Renal pelvis (tissue), 12 donors: ENCODE measurements at places on chromosomes 4 and X.

DNA sequence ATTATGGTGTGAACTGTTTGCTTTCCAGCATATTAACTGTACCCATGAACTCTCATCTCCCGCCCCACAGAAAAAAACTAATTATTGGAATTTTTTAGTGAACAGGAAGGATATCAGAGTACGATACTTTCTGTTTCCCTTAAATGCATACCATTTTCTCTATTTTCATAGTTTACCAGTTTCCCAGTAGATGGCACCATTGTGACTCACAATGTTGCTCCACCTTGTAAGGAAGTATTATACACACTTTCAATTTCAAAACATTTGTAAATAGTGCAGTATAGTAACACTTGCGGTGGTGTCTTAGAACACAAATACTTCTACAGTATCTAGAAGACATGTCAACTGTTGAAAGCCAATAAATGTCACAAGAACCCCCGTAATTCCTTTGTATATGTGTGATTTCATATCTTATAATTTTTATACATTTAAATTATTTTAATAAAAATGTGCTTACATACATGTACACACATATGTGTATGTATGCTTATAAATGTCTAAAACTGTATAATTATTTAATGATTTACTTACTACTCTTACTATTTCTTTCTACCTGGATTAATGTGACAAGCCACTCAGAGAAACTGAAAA lies 167.3 kb downstream of the SLIT2 start:
- peak; percentile 39 for DNase-seq

- no peak for DNase-seq
Observed at GRCh38 chr4:187274153-187274552, 550.5 kb upstream of the FAT1 start.

GRCh38 chr4:91171217-91171616 lies 1044.0 kb downstream of the CCSER1 start:
- DNase-seq: peak; percentile 15

GRCh38 chr4:98950925-98951324 lies 22.0 kb upstream of the EIF4E start:
- DNase-seq: no peak

DNA sequence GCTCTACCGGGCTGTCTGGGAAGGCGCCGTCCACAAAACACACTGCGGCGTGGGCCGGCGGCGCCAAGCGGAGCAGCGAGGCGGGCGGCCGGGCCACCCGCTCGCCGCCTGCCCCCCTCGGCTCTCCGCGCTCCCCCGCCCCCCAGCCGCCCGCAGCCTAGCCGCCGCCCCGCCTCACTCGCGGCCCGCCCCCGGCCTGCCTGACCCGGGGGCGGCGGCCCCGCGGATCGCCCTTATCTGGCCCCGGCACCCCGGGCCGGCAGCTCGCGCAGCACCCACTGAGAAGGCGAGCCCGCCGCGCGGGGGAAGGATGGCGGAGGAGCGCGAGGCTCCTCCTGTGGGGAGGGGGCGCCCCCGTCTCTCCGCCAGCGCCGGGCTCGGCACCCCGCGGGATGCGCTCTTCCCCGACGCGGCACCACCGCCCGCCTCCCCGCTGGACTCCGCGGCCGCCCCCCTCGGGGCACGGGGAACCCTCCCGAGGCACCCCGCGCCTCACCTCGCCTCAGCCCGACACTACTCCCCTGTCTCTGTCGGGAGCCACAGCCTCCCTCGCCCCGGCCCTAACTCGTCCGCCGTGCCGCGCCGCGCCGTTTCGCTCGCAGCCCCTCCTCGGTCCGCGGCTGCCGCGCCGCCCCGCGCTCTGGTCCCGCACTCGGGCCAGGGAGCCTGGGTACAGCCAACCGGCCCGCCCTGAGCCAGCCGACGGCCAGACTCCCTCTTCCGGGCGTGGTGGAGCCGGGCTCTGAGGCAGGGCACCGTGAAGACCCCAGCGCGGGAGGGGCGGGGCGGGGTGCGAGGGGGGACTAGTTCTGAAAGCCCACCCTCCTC lies 566 bp downstream of the ATP11C start:
- peak; percentile 7 for DNase-seq

- DNase-seq: peak; percentile 58
Observed at GRCh38 chrX:69387567-69388487, 116.3 kb upstream of the NALF2 start.

DNA sequence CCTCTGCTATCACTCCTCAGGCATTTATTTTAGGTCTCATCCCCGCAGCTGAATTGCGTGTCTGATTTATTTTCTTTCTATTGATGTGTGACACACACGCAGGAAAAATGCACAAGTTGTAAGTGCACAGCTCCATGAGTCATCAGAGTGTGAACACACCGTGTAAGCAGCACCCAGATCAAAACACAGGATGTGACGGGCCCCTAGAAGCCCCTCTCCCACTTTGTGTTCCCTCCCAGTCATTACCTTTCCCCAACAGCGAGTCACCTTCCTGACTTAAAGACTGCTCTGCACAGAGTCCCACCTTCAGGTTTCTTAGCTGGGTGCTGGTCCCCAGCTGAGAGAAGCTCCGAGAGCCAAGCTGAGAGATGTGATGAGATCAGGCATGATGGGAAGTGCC lies 436.7 kb downstream of the MID1IP1 start:
- no peak for DNase-seq

DNA sequence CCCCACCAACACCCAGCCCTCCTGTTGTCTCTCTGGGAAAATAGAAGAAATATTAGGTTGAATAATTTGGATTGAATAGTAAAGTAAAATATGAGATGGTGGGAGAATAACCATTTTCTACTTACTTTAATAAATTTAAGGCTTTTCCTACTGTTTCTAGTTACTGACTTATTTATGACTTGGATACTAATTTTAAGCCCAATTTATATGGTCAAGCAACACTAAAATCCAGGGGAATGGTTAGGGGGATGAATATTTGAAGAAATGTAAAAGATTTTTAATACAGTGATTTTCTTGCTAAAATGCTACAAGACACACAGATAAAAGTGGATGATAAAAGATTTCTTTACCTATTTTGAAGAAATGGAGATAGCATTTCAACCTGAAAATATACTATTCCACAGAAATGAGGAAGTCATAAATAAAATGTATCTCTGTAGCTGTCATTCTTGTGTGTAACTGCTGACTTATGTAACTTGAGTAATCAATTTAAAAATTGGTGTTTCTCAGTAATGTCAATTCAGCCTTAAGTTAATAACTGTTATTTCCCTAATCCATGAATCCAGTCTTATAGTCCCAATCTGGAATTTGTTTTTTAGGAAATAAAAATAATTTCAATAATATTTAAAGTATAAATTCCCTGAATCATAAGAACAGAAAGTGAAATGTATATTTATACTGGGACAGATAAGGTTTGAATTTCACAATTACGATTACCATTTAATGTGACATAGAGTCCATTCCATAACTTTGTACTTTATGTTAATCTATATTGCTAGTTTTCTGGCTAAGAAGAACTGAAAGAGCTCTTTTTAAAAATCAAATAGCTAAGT lies 24.3 kb upstream of the IL2 start:
- no peak for DNase-seq

DNA sequence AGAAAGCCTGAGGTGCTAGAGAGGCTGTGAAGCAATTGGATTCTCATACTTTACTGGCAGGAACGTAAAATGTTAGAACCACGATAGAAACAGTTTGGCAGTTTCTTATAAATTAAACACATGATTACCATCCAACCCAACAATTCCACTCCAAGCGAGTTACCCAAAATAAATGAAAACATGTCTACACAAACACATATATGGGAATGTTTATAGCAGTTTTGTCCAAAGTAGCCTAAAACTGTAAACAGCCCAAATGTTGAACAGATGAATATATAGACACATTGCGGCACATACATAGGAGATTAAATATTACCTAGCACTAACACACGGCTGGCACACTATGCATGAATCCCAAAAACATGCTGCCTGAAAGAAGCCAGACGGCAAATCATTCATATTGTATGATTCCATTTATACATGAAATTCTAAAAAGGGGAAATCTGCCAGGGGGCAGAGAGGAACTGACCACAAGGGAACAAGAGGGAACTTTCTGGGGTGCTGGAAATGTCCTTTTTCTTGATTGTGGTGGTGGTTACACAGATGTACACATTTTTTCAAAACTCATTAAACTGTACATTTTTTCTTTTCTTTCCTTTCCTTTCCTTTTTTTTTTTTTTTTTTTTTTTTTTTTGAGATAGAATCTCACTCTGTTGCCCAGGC lies 50.4 kb upstream of the SLC25A4 start:
- no peak for DNase-seq

- peak; percentile 11 for DNase-seq
Observed at GRCh38 chr4:35105486-35105885, 1138.8 kb downstream of the ARAP2 start.

DNA sequence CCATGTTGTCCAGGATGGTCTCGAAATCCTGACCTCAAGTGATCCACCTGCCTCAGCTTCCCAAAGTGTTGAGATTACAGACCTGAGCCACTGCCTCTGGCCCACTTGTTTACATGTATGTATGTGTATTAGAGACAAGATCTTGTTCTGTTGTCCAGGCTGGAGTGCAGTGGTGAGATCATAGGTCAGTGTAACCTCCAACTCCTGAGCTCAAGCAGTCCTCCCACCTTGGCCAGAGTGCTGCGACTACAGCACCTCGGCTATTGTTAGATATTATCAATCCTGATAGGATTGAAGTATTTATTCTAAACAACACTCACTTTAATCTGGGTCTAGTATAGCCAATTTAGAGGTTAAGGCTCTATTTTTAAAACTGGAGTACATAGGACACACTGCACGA lies 36.0 kb downstream of the PAGE1 start:
- no peak for DNase-seq

DNA sequence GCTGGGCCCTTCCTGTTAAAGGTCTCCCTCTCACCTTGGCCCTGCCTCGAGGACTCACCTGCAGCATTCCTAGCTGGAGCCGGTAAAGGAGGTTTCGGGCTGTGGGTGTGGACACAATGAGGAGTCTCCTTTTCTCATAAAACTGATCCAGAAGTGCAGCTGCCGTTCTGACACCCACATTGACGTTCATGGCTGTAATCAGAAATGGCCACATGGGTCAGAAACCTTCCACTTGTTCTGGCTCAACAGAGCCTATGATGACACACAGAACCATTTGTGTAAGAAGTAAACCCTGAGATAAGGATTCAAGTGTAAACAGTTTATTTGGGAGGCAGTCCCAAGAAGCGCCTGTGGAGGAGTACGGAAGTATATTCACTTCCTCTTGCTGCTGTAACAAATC lies 63.8 kb downstream of the SRPX start:
- DNase-seq: no peak

DNA sequence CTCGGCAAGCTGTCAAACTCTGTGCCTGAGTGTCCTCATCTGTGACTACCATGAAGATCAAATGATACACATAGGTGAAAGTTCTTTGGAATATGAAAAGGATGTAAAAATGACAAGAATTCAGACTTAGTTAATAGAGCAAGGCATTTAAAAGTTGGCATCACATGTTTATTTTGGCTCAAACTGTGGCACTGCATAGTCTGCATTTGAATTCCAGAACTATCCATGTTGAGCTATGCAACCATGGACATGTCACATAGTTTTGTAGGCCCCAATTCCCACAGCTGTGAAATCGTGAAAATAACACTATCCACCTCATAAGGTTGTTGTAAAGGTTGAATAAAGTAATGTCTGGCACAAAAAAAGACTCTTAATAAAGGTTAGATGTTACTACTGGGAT lies 33.9 kb downstream of the AFF2 start:
- no peak for DNase-seq

DNA sequence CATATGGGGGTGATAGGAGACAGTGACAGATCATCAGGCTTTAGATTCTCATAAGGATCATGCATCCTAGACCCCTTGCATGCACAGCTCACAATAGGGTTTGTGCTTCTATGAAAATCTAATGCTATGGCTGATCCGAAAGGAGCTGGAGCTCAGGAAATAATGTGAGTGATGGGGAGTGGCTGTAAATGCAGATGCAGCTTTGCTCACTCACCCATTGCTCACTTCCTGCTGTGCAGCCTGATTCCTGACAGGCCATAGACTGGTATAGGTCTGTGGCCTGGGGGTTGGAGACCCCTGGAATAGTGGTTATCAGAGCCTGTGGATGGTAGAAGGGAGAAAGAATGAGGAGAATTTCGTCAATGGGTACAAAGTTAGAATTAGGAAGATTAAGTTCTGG lies 2751.1 kb downstream of the ARAP2 start:
- no peak for DNase-seq

DNA sequence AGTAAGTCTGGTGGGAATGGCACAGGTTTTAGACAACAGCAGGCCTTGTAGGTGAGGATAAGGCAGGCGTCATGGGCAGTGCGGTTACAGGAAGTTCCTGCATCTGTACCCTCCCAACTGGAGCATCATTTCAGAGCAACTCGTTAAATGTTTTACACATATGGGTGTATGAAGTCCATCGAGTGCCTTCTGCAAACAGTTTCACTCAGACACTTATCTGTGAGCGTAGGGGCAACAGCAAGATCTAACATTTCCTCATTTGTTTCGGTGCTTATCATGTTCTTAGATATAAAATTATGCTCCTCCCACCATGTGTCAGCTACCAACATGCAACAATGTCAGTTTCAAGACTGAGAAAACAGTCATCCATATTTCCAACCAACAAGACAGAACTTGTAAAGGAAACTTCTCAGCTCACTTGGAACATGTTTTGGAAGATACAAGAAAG lies 69.9 kb downstream of the ELOVL6 start:
- DNase-seq: no peak

DNA sequence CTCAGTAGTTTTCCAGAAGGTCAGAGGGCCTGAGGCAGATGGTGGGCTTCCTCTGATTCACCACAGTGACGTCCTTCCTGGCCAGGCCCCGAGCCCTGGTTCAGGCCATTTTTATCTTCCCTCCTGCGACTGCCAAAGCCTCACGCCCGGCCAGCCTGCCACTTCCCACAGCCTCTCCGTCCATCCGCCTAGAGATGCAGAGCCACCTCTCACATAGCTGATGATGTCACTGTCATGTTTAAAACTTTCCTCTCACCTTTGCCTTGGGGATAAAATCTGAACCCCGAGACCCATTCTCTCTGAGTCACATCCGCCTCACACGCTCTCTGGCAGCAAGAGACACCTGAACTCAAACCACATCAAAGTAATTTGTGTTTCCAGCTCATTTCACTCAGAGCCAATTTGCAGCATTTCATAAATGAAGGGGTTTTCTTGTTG lies 175.3 kb downstream of the QDPR start:
- DNase-seq: peak; percentile 11

GRCh38 chrX:50211510-50211909 lies 6.9 kb downstream of the CCNB3 start:
- no peak for DNase-seq
